ENCODE measurements at places on chromosomes 3 and 15.

- no peak for DNase-seq
Measured at GRCh38 chr15:70920981-70921696, 28.5 kb downstream of the LRRC49 start.

- no peak for DNase-seq
Measured at GRCh38 chr15:66291816-66292570, 1.4 kb upstream of the DIS3L start.

GRCh38 chr3:7877312-7877711, 624.3 kb upstream of the LMCD1 start:
- no peak for DNase-seq

- peak; percentile 13 for DNase-seq
Measured at GRCh38 chr3:190258634-190259033, 63.6 kb downstream of the CLDN1 start.

DNA sequence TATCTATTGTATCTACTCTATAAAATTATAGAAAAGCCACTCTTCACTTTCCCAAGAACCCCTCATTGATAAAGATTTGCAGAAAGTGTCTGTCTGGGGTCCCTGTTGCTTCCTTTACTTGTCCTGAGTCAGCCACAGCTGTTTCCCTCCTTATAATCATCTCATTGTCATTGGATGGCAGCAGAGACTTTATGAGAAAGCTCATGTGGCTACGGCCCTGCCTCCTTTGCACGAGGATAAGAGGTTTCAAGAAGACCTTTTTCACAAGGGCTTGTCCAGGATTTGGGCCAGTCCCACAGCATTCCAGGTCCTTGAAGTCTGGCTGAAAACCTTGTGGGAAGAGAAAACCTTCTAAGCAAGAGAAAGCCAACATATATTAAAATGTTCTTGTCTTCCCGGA, 41.9 kb upstream of the THBS1 start:
- DNase-seq, result no peak

DNA sequence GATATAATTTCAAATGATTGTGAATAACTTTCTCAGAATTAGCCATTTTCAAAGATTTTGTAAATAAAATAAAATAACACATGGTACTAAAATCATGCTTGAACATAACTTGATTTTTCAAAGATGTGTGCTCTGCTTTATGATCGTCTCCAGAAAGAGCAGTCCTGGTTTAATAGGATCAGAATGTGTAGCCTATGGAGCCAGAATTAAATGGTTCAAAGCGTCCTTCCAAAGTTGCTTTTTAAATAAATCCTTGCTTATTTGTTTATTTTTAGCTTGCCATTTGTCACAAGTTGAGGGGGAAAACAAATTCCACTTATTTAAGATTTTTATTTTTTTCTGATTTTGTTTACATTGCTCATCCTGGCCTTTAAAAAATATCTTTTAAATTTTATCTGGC, 123.7 kb upstream of the SPRED1 start:
- no peak for DNase-seq

DNA sequence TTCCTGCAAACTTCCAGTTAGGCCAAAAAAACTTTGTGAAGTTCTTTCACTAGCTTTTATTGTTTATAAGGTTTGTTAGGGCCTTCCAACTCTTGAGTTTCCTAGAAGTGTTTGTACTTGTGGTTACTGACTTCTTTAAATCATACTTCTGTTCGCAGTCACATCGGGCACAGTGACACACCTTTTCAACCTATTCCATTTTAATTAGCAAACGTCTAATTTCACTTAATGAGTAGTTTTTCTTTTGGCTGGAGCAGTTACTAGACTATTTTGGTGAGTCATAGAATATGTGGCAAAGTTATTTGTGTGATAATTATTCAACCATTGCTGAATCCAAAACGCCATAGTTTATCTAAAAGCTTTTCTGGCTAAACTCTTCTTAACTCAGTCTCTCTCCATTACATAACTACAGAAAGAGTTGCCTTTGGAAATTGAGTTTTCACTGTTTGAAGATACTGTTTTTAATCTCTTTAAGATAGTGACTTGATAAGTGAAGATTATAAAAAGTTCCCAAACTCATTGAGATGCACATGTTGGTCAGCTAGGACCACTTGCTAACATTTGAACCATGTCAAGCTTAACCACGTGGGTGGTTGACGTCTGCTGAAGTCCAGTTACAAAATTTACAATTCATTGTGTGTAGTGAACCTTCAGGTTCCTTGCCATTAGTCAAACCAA, 21.5 kb downstream of the CNOT10 start:
- DNase-seq, result no peak

DNA sequence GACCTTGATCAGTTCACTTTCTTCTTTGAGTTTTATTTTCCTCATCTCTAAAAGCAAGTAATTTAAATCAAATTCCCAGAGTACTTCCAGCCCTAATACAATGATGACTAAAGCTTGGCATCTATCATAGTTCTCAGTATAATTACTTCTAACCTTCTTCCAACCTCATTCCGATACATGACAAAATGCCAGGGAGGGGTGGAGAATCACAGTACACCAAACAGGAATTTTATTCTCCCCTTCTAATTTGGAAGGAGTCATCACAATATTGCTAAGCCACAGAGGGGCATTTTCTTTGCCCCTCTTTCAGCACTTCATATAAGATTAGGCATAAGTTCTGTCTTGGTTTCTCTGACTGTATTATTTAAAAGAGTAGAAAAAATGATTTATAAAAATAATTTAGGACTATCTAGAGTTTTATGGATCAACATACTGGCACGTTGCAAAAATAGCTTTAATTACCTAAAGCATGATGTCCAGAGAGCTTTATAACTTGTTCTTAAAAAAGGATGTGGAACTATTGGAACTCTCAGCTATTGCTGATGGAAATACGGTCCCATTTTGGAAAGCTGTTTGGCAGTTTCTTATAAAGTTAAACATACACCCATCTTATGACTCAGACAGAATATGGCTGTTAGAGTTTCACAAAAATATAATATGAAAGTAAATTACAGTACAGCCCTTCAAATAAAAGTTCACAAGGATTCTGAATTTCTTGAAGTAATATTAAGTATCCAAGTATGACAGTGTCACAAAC, 86.9 kb upstream of the UBE2E2 start:
- no peak for DNase-seq

GRCh38 chr3:158846803-158847451, 45.1 kb downstream of the MFSD1 start:
- no peak for DNase-seq

- no peak for DNase-seq
Measured at GRCh38 chr3:137205394-137206045, 247.7 kb downstream of the IL20RB start.

GRCh38 chr15:60573936-60574335, 95.0 kb upstream of the ICE2 start:
- no peak for DNase-seq

DNA sequence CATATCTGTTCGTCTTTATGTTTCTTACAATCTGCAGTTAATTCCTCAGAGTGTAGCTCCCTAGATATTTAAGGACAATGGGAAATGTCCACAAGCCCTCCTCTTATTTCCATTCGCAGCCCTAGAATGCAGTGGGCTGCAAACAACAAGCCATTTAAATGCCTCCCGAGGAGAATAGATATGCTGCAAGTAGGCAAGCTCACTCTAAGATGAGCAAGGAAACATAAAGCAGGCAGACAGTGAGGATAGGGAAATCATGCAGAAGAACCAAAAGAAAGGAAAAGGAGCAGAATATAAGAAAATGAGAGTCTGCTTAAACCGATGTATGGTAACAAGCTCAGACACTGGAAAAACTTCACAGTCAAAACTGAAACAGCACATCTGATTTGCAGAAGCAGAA, 561.9 kb downstream of the GBE1 start:
- DNase-seq, result no peak

GRCh38 chr3:9615003-9615628, 34.2 kb upstream of the MTMR14 start:
- no peak for DNase-seq

DNA sequence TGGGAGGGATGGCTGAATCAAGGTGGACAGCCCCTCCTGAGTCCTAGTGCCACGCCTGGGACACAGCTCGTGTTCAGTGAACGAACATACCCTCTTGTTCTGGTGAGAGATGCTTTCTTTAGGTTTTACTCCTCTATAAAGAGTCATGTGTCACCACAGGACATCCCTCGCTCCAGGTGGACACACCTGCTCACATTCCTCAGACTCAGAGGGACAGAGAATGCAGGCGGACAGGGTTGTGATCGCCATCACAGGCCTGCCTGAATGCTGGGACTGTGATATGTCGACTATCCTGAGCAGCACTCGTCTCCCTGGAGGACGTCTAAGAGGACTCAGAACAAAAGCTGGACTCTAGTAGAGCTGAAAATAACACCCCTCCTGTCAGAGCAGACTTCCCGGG, 96.4 kb upstream of the SNRPA1 start:
- DNase-seq, result no peak
